Activated gamma-delta T cell treated with anti-CD3 and anti-CD28 coated beads, Interleukin-2, amount 50 U/mL, for 16 hours (primary cell): ENCODE measurements at places on chromosomes 16 and 17.
A peak's percentile ranks its signal among the peaks of the same experiment; 100 is the strongest.

- peak; percentile 47 for DNase-seq
Measured at GRCh38 chr16:84277244-84277823, 17.3 kb upstream of the WFDC1 start.

GRCh38 chr17:1067282-1067956 lies 70.5 kb downstream of the TIMM22 start:
- no peak for DNase-seq

- no peak for DNase-seq
Measured at GRCh38 chr16:54977211-54977610, 46.5 kb downstream of the IRX5 start.

- DNase-seq, result no peak
Measured at GRCh38 chr17:20254541-20254940, 212.8 kb downstream of the LGALS9B start.

DNA sequence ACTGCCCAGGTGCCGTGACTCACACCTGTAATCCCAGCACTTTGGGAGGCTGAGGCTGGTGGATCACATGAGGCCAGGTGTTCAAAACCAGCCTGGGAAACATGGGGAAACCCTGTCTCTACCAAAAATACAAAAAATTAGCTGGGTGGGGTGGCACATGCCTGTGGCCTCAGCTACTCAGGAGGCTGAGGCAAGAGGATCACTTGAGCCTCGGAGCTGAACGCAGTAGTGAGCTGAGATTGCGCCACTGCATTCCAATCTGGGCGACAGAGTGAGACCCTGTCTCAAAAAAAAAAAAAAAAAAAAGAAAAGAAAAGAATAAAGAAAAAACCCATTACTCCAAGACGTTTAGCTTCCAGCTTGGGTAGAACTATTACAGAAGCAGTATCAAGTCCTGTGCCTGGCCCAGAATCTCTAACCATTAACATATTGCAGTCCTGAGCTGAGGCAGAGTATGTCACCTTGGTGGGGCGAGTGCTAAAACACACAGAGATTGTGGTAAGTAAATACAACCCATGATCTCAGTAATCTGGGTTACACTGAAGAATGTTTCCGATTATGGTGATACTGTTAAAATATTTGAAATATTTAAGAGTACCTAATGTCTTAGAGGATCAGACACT lies 23.2 kb upstream of the CFAP20 start:
- no peak for DNase-seq

GRCh38 chr16:84774810-84775209 lies 45.0 kb upstream of the CRISPLD2 start:
- no peak for DNase-seq

DNA sequence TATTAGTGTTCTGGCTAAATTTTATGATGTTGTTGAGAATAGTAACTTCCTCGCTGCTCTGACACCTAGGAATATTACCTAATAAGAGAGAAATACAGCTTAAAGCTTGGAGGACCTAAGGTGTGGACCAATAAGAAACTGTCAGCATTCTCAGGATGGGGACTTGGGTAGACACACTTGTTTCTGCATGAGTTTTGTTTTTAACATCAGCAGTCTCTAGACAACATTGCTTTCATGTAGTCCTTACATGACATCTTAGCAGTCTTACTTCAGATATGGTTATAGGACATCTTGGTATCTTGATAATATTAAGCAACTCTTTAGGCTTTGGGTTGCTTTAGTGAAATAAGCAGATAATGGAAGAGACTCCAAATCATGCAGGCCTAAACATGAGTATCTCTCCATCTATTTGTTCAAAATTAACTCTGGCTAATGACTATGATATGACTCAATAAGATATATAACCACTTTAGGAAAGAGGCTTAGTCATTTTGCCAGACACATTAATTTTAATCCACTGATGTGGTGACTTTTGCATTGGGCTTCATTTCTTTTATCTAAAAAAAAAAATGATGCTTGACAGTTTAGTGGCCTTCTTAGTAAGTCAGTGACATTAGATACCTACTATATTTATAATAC lies 84.5 kb downstream of the WNT3 start:
- DNase-seq, result no peak

DNA sequence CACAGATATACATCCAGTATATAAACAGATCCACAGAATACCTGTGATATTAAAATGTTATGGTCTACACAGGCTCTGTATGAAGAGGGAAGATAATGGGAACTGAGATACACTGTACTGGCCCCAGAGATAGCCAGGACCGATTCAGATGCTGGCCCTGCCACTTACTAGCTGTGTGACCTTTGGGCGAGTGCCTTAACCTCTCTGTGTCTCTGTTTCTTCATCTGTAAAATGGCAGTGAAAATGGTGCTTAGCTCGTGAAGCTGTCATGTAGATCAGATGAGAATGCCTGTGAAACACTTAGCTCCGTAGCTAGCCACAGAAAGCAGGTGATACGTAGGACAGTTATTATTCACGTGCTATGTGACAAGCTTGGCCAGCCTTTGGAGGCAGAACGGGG lies 22.2 kb downstream of the NKD1 start:
- DNase-seq, result no peak

DNA sequence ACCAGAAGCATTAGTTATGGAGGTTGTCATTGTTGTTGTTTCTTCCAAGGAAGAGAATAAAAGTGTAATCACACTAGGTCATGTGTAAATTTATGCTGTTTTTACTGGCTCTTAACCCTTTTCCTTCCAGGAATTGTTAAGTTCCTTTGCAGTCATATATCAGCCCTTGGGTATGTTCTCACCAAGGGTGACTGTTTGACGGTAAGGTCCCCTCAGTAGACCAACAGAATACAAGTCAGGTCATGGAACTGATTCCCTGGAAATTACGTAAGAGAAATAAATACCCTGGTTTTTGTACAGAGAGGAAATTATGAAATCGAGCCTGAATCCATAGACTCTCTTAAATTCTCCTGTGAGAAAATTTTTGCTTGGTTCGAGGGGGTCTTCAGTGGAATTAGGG lies 11.2 kb upstream of the KCNJ2 start:
- DNase-seq, result no peak

- DNase-seq, result no peak
Measured at GRCh38 chr16:81837312-81837751, 58.2 kb downstream of the PLCG2 start.

DNA sequence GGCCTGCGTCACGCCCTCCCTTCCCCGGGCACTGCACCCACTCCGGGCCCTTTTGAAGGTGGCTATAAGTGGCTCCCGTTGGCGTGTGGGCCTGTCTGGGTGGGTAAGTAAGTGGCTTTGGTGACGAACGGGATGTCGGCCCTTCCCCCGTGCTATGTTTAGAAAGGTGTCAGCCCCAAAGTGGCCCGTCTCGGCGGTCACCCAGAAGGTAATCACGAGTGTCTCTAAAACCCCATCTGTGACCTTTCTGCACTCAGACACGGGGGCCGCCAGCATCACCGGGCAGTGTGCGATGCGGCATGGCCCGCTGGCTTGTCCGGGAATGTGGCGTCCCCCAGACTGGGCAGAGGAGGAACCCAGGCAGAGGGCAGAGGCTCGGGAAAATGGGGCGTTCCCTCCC lies 88.2 kb downstream of the IRX5 start:
- no peak for DNase-seq

DNA sequence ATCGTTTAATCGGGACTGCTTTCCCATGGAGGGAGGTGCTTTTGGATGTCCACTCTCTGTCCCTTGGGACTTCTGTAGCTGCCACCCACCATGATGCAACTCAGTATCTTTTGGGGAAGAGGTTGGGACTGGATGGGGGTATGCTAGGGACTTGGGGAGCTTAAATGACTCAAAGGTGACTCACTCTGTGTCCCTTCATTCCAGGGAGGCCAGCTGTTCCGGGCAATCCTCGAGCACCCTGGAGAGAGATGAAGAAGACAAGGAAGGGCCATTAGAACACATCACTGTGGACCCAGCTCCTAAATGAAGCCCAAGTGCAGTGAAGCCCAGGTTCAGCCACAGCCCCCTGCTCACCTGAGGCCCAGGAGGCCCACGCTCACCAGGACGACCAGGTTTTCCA lies 4.6 kb downstream of the COL1A1 start:
- no peak for DNase-seq

DNA sequence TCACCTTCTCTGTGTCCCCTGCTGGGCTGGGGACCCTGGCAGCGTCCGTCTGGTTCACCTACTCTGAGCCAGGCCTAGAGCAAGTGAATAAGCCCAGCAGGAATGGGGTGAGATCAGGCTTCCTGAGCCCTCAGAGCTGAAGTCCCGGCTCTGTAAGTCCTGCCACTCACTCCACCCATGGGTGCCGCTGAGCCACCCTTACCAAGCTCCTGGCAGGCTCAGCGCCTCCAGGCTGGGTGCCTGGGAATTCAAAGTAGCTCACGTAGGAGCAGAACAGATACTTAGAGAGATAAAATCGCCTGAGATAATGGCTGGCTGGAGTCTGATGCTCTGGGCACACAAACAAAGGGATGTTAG lies 9.8 kb upstream of the LASP1NB start:
- no peak for DNase-seq

GRCh38 chr17:81252326-81252986 lies 13.3 kb downstream of the NDUFAF8 start:
- no peak for DNase-seq

DNA sequence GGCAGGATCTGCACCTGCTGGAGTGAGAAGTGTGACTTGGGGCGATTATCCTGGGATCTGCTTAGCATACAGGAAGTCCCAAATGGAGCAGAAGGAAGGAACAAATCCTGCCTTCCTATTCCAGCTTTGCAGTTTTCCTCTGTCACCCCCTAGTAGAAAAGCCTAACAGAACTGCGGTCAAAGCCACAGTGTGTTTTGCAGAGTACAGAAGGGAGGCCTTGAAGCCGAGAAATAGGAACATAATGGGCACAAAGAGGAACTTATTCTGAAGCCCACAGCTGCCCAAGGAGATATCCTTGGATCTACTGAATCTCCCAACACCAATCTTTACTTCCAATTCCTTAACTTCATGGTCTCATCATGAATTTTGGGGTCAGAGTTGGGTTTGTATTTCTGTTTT lies 8.5 kb downstream of the KRTAP1-5 start:
- DNase-seq, result no peak

DNA sequence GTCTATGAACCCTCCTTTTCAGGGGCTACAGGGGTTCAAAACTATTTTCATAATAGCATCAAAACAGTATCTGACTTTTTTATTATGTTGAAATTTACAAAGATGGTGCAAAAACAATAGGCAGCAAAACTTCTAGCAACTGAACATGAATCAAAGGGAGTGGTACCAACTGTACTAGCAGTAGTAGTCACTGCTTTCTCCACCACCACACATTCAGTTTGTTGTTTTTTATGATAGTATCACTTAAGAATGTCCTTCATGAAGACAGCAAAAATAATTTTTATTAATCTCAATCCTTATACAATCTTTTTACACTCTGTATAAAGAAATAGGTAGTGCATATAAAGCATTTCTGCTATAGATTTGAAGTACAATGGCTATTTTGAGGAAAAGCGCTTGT lies 47.6 kb downstream of the MED13 start:
- DNase-seq, result no peak

GRCh38 chr16:78116946-78117345 lies 17.5 kb downstream of the WWOX start:
- no peak for DNase-seq

DNA sequence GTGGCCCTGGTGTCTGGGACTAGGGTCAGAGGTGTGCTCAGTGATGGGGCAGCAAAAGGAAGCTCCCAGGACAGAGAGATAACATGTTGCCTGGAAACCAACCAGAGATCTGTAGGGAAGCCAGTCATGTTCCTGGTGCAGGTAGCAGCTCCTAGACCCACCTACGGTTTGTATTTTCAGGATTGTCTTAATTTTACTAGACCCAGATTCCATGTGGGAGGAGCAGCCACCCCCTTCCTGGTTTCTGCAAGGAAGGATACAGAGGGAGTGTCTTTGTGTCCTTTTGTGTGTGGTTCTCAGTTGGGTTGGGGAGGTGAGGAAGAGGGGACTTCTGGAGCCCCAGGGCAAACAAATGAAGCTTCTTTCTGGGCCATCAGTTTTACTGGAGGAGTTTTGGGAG lies 53.9 kb downstream of the MGAT5B start:
- DNase-seq, result no peak

GRCh38 chr16:79114759-79115158 lies 485.8 kb downstream of the MAF start:
- DNase-seq, result no peak

GRCh38 chr17:39000021-39000601 lies 32.9 kb upstream of the FBXO47 start:
- no peak for DNase-seq

- no peak for DNase-seq
Measured at GRCh38 chr17:60049936-60050335, 28.8 kb downstream of the HEATR6 start.

GRCh38 chr16:4832698-4833343 lies 14.3 kb downstream of the GLYR1 start:
- no peak for DNase-seq

DNA sequence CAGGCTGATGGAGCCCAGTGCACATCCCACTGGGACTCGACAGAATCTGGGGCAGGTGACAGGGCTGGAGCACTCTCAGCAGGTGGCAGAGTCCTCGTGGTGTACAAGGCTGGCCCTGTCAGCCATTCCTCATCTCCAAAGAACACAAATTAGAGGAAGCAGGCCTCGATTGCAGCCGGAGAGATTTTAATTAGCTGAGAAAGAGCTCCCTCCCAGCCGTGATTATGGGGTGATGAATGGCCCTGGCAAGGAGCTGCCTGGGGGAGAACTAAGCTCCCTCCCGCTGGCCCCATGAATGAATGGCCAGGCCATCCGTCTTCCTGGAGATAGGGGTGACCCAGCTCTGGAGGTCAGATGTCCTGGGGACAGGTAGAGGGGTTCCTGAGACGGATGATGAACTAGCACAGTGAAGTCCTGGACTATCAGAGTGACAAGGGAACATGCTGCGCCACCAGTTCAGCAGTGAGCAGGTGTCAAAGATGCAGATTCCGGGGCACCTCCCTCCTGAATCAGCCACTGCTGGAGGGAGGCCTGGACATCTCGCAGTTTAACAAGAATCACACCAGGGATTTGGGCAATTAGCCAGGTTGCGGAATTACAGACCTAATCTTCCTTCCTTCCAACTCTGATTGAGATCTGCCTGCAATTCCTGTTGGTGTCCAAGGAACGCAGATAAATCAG lies 35.5 kb downstream of the PIMREG start:
- no peak for DNase-seq

DNA sequence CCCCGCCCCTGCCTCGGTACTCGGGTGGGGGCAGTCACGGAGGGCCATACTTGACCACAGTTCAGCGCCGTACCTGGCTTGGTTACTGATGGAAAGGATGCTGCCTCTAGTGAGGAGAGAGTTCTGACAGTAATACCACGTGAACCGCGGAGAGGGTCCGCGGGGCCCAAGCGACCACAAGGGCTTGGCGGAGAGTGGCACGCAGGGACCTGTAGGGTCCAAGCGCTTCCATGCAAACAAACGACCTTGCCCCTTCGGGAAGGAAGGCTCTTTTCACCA lies 9.2 kb downstream of the KDM6B start:
- no peak for DNase-seq

GRCh38 chr16:55179852-55180585 lies 144.0 kb upstream of the IRX6 start:
- no peak for DNase-seq

DNA sequence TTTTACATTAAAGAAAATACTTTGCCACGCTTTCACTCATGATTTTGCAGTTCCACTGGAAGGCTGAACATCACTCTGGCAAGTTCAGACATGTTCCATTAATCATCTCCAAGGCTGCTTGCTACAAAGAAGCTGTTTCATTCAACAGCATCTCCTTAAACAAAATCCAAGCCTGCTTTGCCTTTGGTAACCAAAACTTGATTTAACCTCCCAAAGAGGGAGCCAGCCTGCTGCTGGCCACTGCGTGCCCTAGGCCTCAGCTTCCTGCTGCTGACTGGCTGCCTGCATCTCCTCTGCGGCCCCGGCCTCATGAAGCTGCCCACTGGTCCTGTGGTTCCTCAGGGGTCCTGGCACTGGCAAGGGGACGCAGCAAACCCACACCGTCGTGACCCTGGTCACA lies 31.8 kb downstream of the ANKRD11 start:
- DNase-seq, result no peak

GRCh38 chr16:68776821-68777485 lies 39.9 kb downstream of the CDH1 start:
- DNase-seq, result no peak
